Esophagus squamous epithelium (tissue), 5 donors: ENCODE measurements at places on chromosomes 5 and 9. TPM values are rescaled to one million over a fixed set of nuclear protein-coding genes. Genes with fewer than 3 reads are reported as not detected.

DNA sequence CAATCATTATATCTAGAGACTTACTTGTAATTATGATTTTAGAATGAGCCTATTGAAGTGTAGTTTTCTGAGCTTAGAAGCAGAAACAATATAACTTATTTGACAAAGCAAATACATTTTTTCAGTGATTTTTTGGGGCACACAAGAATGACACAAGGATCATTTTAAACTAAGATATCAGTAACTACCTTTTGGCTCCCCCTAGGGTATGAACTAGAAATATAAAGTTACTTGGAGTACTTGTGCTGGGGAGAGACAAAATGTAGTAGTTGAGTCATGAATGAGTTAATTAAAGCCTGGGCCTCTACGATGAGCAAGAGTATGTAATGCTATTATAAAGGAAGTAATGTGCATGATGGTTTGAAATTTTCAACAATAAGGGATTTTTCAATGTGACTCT lies 1244.1 kb upstream of the ACO1 start:
- no peak for DNase-seq
- H3K27me3 ChIP-seq: no peaks in the 10 kb centered on the region
- no peaks in the 10 kb centered on the region for H3K36me3 ChIP-seq
- H3K4me3 ChIP-seq: no peak overlapping the region
- no peaks in the 10 kb centered on the region for H3K4me1 ChIP-seq

DNA sequence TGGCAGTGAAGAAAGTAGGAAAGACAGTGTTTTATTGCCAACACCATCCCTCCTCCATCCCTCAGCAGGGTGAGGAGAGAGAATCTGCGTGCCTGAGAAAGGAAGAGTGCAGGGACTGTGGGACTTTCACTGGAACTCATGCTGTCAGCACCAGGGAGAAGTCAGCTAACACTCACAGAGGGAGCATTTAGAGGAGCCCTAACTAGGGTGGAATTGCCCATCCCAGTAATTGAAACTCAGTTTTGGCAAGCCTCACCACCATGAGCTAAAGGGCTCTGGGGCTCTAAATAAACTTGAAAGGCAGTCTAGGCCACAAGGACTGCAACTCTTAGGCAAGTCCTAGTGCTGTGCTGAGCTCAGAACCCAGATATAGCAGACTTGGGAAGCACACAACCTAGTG lies 622.3 kb downstream of the SEMA5A start:
- H3K4me1 ChIP-seq: no peaks in the 10 kb centered on the region
- DNase-seq: no peak
- H3K36me3 ChIP-seq: no peaks in the 10 kb centered on the region

Gene MPDZ
- total RNA-seq: 16.6 TPM

- H3K27ac ChIP-seq: no peak overlapping the region
- no peaks in the 10 kb centered on the region for H3K36me3 ChIP-seq
- DNase-seq: no peak
- no peaks in the 10 kb centered on the region for H3K4me1 ChIP-seq
- H3K27me3 ChIP-seq: no peaks in the 10 kb centered on the region
Observed at GRCh38 chr9:88590558-88591146, 55.7 kb downstream of the NXNL2 start.

DNA sequence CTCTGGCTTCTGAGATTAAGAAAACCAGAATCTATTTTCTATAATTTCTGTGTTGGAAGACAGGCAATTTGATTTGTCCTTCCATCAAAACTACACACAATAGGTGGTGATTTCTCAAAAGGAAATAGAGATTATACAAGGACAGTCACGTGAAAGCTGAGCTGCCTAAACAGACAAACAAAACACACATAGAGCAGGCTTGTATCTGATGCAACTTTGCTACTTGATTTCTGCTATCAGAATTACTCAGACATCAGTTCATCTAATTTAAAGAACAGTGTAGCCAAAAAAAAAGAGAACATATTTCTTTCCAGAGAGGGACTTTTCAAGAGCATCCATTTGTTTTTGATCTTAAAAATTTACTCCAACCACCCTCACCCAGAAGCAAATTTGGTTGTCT lies 2128.3 kb upstream of the C9orf72 start:
- no peaks in the 10 kb centered on the region for H3K27me3 ChIP-seq
- no peak for DNase-seq
- H3K36me3 ChIP-seq: no peaks in the 10 kb centered on the region
- no peaks in the 10 kb centered on the region for H3K4me1 ChIP-seq
- H3K4me3 ChIP-seq: no peak overlapping the region
- H3K27ac ChIP-seq: no peak overlapping the region

GRCh38 chr9:109011231-109011671 lies 2.0 kb downstream of the CTNNAL1 start:
- no peak for DNase-seq
- peak overlapping the region; percentile 91 for H3K27ac ChIP-seq
- H3K4me1 ChIP-seq: peaks cover 15% of the 10 kb centered on the region
- H3K36me3 ChIP-seq: no peaks in the 10 kb centered on the region
- peaks cover 82% of the 10 kb centered on the region for H3K27me3 ChIP-seq
- peak overlapping the region; percentile 66 for H3K4me3 ChIP-seq

DNA sequence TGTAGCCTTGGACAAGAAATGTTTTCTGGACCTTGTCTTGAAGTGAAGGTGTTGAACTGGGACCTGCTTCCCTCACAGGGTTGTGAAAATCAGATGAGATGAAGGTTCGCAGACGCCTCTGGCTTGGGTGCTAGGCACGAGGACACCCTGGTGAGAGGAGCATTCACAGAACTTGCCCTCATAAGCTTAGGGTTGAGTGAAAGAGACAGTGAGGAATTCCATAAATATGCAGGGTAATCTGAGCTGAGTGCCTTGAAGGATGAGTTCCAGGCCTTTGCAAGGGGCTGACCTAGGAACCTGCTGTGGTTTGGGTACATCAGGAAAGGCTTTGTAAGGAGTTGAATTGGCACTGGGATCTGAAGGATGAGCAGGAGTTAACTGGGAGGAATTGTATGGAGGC lies 75.7 kb upstream of the SAP30L start:
- no peaks in the 10 kb centered on the region for H3K27me3 ChIP-seq
- no peak overlapping the region for H3K4me3 ChIP-seq
- no peak for DNase-seq
- no peaks in the 10 kb centered on the region for H3K36me3 ChIP-seq
- H3K4me1 ChIP-seq: peaks cover 5% of the 10 kb centered on the region
- H3K27ac ChIP-seq: peak overlapping the region; percentile 29

Gene GNA14
- 4.0 TPM for total RNA-seq

- H3K4me1 ChIP-seq: peaks cover 13% of the 10 kb centered on the region
- no peaks in the 10 kb centered on the region for H3K27me3 ChIP-seq
- peak overlapping the region; percentile 51 for H3K4me3 ChIP-seq
Observed at GRCh38 chr5:160188141-160189015, 40.9 kb upstream of the FABP6 start.

Gene NINJ1
- total RNA-seq: 46.3 TPM

DNA sequence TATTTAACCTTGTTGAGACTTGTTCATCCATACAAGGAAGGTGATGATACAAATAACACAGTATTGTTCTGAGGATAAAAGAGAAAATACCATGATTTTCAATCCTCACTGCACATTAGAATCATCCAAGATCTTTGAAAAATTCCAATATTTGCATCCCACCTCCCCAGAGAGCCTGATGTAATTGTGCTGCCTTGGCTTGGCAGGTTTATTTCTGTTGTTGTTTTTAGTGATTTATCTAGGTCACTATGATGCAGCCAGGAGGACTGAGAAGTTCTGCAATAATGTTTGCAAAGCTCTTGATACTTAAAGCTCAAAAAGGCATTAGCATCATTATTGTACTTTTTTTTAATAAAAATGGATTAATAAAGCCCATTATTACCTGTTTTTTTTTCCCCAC lies 67.0 kb upstream of the NMUR2 start:
- H3K27ac ChIP-seq: no peak overlapping the region
- H3K4me1 ChIP-seq: no peaks in the 10 kb centered on the region
- no peak overlapping the region for H3K4me3 ChIP-seq
- DNase-seq: no peak

DNA sequence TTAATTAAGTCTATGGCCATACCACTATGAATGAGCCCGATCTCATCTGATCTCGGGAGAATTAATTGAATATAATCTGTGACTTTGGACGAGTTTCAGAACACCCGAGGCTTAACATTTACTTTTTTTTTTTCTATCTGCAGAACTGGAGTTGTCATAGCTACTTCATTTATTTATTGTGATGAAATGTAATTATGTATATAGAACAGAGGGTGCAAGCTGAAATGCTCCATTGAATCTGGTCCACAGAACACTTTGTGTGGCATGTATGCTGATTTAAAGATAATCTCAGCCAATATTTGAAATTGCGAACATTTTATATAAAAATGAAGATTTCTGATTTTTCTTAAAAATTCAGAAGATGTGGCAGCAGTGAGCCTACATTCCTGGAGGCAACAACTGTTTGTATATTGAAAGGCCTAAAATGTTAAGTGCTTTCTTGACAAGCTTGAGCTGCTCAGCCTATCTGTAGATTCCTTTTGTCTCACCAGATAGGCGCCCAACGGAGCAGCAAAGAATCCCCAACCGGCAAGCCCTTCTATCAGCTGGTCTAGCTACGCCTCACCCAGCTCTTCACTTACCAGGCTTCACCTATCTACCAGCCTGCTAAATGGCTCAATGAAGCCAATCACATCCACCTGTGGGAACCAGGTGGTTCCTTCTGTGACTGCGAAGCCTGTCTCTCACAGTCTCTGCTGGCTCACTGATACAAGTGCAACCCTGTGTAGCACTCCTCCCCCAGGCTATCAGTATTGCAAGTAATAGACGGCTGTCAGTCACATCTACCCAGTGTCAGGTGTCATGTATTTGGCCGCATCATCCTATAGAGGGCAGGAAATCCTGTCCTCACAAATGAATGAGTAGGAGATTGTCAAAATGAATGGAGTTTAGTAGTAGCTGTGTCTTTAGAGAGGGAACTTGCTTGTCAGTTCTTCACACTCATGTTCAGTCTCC lies 170.6 kb upstream of the MRPS30 start:
- H3K36me3 ChIP-seq: no peaks in the 10 kb centered on the region
- no peak for DNase-seq
- H3K4me1 ChIP-seq: no peaks in the 10 kb centered on the region
- H3K4me3 ChIP-seq: no peak overlapping the region
- H3K27ac ChIP-seq: no peak overlapping the region

DNA sequence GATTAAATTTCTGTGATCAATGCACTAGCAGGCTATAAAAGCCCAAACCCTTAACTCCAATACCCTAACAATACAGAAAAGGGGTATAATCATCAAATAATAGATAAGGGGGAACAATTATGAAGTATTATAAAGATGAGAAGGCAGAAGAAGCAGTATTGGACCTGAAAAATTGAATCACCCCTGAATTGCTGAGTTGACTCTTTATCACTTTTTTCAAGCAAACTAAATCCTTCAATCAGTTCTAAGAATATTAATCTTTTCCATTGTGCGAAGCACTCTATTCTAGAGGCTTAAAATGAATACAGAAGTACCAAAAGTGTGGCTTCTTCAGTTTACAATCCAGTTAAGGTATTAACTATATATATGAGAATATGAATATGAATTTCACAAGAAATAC lies 120.7 kb downstream of the RNF180 start:
- H3K36me3 ChIP-seq: no peaks in the 10 kb centered on the region
- H3K4me1 ChIP-seq: no peaks in the 10 kb centered on the region
- no peak overlapping the region for H3K27ac ChIP-seq
- DNase-seq: no peak
- H3K4me3 ChIP-seq: no peak overlapping the region
- no peaks in the 10 kb centered on the region for H3K27me3 ChIP-seq

Gene ENTPD8
- not detected for total RNA-seq
